ENCODE measurements at places on chromosomes 16 and 17. TPM values are rescaled to one million over a fixed set of nuclear protein-coding genes. Genes with fewer than 3 reads are reported as not detected.

DNA sequence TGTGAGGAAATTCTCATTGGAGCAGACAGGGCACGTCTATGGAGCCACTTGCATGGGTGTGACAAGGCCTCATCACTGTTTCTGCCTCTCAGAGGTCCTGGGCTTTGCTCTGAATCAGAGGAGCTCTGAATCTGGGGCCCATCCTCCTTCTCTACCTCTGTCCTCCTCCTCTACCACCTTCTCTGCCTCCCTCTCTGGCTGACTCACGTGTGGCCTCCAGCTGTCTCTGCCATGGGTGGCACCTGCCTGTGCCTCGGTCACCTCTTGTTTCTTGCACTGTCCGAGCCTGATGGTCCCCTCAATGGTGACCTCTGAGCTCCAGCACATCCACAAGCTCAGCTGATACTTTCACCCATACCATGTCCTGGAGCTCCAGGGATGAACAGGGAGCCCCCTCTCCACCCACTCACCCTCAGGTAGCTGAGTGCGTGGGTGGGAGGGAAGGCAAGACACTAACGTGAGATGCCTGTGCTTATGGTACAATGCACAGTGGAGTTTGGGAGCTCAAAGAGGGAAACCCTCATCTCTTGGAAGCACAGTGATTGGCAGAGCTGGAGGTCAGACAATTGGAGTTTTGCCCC, 116.4 kb upstream of the CRHR1 start:
- DNase-seq: no peak

The TEKT1 gene
- polyA plus RNA-seq: not detected

- DNase-seq: peak; percentile 63
Observed at GRCh38 chr16:14629612-14629918, 495 bp downstream of the PARN start.

The KCNJ18 gene
- not detected for polyA plus RNA-seq

GRCh38 chr16:49183911-49184310, 97.7 kb downstream of the CBLN1 start:
- peak; percentile 81 for DNase-seq

GRCh38 chr17:81028506-81028858, 6.5 kb upstream of the BAIAP2 start:
- DNase-seq: no peak

The TMEM94 gene
- 21.9 TPM for polyA plus RNA-seq

- DNase-seq: peak; percentile 89
Observed at GRCh38 chr16:56681939-56682702, at the start of gene MT1X. MT1X (plus strand) TSS chr16:56682470; CDS start chr16:56682541, 71 bp downstream.

DNA sequence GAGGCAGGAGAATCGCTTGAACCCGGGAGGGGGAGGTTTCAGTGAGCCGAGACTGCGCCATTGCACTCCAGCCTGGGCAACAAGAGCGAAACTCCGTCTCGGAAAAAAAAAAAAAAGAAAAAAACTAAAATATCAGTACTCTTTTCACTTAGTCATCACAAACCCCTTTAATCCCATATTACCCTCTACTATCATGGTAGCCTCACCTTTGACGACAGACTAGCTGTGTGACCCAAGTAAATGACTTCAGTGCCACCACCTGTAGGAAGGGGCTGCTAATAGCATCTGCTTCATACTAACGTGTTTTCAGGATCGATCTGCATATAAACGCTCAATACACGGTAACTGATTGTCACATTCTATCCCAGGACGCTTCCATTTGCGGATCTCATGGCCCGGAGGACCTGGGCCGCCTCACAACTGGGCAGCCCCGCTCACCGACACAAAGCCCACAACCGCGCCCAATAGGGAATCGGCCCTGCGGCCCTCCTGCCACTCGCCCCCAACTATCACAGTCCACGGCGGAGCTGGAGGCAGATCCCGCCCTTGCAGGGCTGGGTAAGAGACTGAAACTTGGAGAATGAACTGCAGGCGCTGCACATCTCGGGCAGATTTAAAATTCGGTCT, 1.1 kb upstream of the ZNF263 start:
- peak; percentile 87 for DNase-seq

The XPO6 gene
- 83.9 TPM for polyA plus RNA-seq

GRCh38 chr17:7414837-7415236, 5.3 kb upstream of the SPEM1 start:
- DNase-seq: no peak

- DNase-seq: no peak
Observed at GRCh38 chr16:29307598-29308507, 98.7 kb downstream of the NPIPB11 start.

DNA sequence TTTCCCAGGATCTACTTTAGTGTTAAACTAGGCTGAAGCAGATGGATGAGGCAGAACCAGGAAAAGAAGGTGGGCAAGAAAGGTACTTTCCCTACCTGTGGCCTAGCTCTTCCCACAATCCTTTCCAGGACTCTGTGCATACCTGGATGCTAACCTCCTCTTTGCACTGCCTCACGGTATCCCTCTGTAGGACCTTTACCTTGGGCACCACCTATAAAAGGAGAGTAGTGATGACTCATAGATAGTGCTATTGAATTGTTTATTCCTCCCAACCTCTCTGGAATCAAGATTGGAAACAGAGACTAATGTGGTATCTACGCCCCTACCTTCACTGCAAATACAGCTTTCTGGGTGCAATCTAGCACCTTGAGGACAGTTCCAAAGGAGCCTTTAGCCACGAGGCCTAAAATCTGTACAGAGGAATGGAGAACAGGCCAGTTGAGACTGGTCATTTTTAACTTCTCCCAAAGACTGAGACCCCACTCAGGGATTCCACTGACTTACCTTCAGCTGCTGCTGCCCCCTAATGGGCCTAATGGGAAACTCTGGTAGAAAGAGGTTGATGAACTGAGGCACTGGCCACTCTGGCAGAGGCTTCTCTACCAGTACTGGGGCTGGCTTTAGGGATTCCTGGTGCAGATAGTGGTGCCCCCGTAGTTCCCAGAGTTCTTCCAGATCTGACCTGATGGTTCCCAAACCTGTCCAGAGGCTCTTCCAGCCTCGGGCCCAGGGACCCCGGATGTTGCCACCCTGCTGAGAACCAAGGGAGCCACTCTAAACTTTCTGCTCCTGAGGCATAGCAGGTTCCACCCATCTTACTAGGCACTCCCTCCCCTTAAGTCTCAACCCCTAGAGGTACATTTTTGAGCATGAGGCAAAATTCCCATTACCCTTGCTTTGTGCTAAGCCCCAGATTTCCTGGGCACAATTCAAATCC, 781 bp downstream of the RSKR start:
- DNase-seq: peak; percentile 82

DNA sequence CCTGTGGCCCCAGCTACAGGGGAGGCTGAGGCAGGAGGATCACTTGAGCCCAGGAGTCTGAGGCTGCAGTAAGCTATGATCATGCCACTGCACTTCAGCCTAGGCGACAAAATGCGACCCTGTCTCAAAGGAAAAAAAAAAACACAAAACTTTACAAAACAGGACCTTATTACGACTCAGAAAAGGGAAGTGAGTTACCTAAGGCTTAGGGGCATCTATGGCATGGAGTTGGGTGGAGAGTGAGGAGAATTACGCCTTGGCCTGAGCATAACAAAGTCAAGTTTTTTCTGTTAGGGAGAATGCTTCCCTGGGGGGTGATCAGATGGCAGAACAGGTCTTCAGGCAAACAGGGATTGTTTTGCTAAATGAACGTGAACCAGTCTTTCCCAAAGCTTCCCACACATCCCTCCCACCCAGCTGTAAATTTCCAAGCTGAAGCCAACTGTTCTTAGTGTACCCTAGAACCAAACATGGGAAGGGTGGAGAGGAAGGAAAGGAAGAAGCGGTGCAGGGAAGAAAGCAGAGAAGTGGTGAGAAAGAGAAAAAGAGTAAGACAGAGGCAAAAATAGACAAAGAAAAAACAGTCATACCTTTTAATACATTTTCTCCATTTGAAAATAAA, 24.6 kb upstream of the TNRC6C start:
- DNase-seq: no peak

DNA sequence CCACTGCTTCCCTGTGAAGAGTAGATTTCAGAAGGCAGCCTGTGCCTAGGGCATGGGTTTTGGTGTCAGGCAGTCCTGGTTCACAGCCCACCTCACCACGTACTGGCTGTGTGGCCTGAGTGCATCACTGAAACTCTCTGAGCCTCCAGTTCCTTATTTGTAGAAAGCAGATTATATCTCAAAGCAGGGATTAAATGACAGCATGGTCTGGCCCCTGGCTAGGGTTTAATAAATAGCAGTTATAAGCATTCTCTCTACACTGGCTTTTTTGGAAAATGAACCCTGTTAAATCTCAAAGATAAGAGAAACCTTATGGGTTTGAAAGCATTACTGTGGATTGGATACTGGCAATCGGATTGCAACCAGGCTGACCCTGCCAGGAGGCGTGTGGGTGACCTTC, 2.9 kb upstream of the MT1M start:
- DNase-seq: no peak

DNA sequence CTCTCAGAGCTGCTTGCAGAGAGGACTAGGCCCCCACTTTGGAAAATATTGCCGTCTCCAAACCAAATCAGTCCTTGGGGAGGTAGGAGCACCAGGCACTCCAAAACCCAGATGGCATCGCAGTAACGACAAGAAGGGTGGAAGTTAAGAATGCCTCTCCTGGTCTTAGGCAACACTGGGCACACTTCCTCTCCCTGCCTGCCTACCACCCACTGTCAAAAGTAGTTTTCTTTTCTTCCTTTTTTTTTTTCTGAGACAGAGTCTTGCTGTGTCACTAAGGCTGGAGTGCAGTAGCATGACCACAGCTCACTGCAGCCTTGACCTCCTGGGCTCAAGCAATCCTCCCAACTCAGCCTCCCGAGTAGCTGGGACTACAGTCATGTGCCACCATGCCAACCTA, 47.2 kb downstream of the SRL start:
- DNase-seq: no peak

The GRAP gene
- not detected for polyA plus RNA-seq

The KRT23 gene
- not detected for polyA plus RNA-seq

- no peak for DNase-seq
Observed at GRCh38 chr16:69201291-69201690, 14.3 kb downstream of the SNTB2 start.

GRCh38 chr17:965311-965989, 14.1 kb downstream of the NXN start:
- DNase-seq: no peak

GRCh38 chr17:14306596-14306995, 5.7 kb downstream of the HS3ST3B1 start:
- DNase-seq: no peak

DNA sequence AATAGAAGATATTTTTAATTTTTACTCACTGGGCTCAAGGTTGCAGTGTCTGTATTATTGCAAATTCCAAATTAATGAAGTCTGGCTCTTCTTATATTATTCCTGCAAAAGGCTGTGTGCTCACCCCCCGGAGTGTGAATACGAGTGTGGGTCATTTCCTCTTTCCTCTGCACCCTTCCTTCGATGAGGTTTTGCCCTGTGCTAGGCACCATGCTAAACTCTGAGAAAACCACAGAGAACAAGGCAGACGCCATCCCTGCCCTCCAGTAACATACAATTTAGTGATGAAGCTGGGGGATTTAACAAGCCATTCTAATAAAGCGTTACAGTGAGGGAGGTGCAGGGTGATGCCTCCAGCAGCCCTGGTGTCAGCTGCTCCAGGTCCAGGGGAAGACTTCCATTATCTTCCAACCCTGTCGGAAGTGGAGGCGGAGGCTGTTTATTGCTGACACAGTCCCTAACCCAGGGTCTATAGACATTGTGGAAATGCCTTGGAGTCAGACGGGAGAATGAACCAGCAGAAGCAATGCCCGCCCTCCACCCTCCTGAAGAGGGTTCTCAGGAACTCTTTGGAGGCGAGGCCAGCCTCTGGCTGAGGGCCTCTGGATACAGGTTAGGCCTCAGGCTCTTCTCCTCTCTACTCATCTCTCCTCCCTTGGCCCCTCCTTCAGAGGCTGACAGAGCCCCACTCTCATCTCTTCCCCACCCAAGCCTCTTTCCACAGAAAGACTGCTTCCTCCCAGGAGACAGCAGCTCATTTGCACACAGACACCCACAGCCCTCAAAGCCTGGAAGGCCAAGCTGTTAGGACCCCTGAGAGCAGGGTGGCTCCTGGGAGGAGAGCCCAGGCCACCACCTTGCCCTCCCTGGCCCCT, 2.0 kb upstream of the ACE start:
- DNase-seq: no peak

The MOSMO gene
- polyA plus RNA-seq: 9.1 TPM

DNA sequence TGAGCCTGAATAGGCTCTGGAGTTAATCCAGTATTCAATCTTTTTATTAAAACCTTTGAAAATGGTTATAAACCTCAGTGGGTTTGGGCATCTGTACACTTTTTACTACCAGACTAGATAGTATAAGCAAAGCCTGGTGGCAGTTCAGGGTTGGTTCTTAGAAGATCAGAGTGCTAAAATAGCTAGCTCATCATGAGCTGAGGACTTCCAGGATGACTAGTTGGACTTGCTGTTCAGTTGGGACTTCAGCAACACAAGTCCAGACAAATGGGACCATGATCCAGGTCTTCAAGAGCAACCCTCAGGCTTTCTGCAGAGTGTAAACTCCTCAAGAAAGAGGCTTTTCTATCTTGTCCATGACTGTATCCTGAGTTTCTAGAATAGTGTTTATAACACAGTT, 1.2 kb upstream of the ZNF19 start:
- no peak for DNase-seq

The TGFB1I1 gene
- 3.7 TPM for polyA plus RNA-seq

DNA sequence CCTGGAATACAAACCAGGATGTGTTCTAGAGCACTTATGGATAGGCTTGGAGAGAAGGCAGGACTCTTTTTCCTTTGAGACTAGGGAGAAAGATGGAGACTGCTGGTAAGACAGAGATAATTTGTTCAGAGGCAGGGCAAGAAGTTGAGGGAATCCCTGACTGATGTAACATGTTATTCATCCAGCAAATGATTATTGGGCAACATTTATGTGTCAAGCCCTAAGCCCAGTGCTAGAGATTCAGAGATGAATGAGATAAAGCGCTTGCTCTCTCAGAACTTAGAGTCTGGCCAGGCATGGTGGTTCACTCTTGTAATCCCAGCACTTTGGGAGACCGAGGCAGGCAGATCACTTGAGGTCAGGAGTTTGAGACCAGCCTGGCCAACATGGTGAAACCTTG, 47.8 kb upstream of the NUFIP2 start:
- DNase-seq: no peak

DNA sequence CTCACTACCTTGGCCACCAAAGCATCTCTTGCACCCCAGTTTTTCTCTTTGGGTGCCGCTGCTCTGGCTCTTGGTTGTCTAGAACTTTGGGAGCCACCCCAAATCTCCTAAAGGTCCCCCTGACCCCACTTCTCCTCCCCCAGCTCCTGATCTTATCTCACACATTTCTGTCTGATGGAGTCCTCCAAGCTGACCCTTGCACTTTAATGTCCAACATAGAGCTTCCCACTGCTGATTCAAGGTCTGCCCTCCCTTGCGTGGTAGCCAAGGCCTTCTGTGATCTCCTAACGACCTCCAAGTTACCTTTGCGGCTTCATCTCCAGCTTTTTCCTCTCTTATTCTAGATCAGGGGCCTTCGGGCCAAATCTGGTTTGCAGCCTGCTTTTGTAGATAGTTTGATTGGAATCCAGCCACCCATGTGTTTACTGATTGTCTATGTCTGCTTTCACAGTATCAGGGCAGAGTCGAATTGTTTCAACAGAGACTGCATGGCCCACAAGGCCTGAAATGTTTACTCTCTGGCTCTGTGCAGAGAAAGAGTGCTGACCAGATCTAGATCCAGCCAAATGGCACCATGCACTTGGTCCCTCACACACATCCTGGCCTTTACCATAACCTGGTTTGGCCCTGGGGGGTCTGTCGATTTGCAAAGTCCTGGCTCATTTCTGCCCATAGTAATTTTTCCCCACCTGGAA, 168.6 kb downstream of the HAPSTR1 start:
- DNase-seq: no peak

- no peak for DNase-seq
Observed at GRCh38 chr17:80428363-80428762, 13.4 kb downstream of the ENDOV start.

All from GM23338 (cell line).